Non-pigmented ciliary epithelial cell (primary cell): ENCODE measurements at places on chromosomes 1 and 21.

DNA sequence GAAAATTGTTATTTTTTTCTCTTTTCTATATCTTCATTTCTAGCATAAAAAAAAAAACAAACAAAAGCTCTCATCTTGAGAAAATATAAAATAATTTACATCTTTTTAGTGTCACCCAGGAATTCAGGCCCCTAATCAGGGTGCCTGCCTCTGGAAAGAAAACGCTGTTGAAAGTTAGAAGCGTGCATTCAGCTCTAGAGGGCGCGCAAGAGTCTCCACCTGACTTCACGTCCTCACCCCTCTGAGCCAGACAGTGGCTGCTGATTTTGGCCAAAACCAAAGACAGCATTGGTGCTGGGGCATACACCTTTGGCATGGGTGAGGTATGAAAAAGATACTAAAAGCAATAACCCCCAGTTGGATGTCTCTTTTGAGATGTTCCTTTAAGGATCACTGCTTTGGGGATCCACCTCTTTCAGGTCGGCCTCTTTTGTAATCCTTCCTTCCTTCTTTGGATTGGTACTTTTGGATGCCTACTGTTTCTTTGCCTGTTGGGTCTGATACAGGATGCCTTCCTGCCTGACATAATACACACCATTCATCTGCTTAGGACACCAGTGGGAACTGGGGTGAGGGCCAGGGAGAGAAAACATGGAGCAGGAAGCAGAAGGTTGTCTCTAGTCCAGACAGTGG is 77.6 kb upstream of the CHRM3 start:
- no peak for DNase-seq

DNA sequence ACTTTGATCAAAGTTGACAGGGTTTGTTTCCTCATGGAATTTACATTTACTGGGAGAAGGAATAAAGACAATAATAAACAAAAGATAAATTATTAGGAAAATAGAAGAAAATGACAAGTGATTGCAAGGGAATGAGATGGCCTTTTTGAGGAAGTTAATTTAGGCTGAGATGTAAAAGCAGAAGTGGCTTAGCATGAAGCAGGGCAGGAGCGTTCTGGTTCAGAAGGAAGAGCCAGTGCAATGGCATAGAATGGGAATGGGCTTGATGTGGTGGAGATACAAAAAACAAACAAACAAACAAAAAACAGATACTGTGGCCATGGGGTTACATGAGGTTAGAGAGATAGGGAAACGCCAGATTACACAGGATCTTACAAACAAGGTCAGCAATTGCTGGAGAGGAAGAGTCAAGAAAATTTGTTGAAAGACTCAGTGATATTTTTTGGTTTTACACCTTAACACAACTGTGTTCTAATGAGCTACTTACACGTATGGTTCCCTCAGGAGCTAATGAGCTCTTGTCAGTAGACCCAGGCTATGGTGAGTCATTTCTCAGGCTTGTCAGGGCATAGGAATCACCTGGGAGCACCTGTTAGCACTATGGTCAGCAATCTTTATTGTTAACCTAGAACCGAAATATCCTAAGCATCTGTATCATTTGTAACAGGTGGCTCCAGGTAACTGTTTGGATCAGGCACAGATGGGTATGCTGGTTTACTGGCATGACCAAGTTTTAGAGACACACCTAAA is 8.7 kb upstream of the CADM3 start:
- DNase-seq, result no peak

DNA sequence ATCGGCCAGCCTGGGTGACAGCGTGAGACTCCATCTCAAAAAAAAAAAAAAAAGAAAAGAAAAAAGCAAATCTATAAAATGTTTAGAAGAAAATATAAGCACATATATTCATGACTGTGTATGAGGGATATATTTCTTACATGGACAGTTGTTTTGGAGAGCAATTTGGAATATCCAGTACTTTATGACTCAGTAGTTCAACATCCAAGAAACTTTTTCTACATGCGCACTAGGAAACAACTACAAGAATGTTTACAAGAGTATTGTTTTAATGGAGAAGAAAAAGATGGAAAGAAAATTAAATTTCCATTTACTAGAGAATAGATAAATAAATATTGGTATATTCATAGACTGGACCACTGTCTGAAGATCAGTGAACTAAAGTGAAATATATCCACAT is 77.5 kb downstream of the MAST2 start:
- DNase-seq, result no peak

- DNase-seq, result no peak
Observed at GRCh38 chr1:109385417-109385816, 12.3 kb downstream of the SORT1 start.

GRCh38 chr1:39154553-39155421 is 49.7 kb upstream of the MACF1 start:
- peak; percentile 55 for DNase-seq

GRCh38 chr1:25355841-25356395 is 17.8 kb downstream of the TMEM50A start:
- DNase-seq, result no peak

DNA sequence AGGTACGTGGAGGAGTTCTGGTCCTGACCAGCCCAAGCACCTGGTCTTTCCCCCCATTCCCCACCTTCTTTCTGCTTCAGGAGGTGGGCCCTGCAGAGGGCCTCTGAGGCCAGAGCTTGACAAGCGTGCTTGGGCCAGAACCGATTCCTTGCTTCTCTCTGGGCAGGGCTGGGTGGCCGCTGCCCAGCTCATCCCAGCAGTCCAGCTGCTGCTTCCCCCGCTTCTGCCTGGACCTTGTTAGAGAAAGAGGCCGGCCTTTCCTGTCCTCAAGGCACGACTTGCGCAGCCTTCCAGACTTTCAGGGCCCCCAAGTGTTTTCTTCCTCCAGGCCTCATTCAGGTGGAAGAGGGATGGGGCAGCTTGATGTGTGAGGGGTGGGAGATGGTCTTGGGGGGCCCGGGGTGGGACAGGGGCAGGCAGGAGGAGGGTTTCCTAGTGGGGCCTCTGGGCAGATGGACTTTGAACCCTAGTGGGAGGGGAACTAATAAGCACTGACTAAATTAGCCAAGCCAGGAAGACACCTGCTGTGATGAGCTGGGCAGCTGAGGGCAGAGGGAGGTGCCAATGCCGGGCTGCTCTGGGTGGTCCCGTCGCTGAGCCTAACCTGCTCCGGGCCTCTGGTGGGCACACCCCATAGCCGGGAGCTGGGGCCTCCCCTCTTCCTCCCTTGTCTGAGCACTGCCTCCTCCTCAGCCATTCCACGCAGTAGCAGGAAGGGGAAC is 36.5 kb downstream of the ARHGEF10L start:
- DNase-seq, result no peak

DNA sequence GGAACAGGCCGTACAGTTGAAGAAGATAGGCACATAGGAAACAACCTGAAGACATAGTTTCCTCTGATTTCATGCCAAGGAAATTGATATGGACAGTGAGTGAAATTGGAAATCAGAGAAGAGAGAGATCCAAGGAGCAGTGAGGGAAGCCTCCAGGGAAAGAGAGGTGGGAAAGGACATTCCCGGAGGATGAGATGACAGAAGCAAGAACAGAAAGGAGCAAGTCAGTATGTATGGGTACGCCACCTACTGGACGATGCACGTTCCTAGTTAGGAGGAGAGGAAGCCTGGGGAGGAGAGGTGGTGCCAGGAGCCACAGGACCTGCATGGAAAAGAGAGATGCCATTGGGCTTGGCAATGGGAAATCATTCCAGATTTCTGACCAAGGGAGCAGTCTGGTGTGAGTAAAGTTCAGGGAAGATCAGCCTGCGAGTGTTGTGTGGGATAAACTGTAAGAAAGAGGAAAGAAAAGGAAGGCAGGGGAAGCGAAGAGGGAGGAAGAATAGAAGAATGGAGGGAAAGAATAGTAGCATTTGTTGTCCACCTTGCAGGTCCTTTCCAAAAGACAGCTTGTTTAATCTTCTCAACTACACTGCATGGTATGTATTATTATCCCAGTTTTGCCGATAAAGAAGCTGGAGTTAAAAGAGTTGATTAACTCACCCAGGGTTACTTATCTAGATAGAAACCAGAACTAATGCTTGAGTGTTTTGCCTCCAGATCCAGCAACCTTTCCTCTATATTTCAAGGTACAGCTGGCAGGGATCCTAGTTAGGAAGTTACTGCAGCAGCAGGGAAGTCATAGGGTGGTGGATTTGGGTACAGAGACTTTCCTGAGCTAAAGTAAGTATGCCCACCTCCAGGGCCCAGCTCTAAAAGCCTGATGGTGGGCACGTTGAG is 27.4 kb downstream of the C1orf116 start:
- DNase-seq, result peak; percentile 37

GRCh38 chr1:111209622-111210021 is 9.2 kb upstream of the DENND2D start:
- DNase-seq, result no peak

GRCh38 chr1:44829506-44830384 is 13.3 kb downstream of the PTCH2 start:
- DNase-seq, result no peak

DNA sequence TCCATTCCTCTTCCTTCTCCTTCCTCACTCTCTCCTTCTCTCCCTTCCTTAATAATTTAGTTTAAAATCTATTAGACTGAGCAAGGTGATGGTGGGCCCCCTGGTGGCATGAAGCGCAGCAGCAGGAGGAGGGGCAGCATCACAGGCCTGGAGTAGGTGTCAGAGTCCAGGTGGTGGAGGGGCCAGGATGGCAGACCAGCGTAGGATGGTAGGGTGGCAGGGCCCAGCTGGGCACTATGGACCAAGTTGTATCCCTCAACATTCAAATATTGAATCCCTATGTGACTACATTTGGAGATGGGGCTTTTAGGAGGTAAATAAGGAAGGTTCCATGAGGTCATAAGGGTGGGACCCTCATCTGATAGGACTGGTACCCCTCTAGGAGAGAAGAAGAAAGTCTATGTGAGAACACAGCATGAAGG is 61.0 kb downstream of the WDR4 start:
- no peak for DNase-seq

DNA sequence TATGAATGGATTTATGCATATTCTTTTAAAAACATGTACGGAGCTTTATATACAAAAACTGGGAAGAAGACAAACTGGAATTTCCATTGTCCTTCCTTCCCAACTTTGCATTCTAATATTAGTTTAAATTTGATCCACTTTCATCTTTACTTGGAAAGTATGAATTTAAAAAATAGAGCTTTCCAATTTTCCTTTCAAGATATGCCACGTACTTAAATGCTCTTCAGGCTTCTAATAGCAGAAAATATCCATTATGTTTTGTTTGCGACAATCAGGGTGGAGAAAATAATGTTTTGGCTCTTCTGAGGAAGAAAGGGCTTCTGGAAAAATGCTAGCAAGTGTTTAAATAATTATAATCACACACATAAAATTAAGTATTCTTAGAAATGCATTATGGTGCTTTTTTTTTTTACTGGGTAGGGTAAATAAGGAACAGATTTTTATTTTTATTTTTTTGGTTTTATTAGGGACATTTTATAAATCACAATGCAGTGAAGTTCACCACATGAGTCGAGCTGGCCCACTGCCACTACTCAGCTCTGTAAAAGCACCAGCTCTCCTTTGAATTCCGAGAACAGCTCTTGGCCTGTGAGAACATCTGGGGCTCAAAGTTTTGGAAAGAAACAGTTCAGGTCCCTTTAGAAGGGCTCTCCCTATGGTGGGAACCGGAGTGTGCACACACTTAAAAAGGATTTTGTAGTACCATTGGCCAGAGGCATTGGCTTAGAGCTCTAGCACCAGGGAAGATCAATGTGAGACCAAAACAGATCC is 287.4 kb upstream of the LYPLAL1 start:
- no peak for DNase-seq

- DNase-seq, result peak; percentile 81
Observed at GRCh38 chr1:99557546-99558202, 88.2 kb upstream of the PALMD start.

DNA sequence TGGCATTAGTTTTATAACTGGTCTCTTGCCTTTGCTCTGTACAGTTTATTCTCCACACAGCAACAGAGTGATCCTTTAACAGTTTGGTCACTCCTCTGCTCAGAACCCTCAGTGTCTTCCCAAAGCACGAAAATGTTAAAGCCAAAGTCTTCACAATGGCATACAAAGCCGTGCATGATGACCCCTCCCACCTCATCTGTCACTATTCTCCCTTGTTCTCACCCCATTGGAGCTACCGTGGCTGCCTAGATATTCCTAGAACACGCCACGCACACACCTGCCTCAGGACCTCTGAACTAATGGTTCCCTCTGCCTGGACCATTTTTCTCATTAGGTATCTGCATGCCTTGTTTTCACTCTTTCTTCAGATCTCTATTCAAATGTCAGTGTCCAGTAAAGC is 8.6 kb upstream of the SEMA4A start:
- DNase-seq, result no peak

DNA sequence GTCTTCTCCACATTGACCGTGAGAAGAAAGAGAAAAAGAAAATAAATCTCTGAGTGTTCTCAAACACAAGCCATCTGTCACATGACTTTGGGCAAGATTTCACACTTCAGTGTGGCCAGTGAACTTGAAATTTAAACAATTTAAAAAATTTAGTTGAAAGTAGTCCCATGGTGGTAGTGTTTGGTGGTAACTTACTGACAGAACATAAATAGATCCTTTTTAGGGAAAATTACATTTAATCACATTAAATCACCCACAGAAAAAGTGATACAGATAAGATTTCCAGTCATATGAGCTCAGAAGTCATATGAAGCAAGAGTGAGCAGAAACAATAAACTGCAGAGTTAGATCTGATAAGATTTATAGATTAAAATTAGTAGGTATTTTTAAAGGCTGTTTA is 31.9 kb upstream of the SGIP1 start:
- no peak for DNase-seq

- no peak for DNase-seq
Observed at GRCh38 chr1:222021129-222021528, 279.2 kb upstream of the DUSP10 start.

GRCh38 chr1:151958959-151959358 is 34.7 kb downstream of the S100A10 start:
- no peak for DNase-seq

DNA sequence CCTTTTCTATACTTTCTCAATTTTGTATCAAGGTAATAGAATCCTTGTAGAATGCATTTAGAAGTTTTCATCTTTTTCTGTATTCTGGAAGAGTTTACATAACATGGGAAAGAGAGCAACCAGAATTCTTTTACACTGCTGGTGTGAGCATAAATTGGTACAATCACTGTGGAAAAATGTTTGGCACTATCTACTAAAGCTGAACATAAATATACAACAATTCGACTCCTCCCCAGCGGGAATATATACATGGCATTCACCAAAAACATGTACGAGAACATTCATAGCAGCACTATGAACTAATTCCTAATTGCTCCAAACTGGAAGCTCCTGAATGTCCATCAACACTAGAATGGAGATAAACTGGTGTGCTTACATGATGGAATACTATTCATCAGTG is 1.8 kb upstream of the ACBD6 start:
- DNase-seq, result no peak
